ENCODE measurements at places on chromosomes 12 and 14. TPM values are rescaled to one million over a fixed set of nuclear protein-coding genes. Genes with fewer than 3 reads are reported as not detected.

DNA sequence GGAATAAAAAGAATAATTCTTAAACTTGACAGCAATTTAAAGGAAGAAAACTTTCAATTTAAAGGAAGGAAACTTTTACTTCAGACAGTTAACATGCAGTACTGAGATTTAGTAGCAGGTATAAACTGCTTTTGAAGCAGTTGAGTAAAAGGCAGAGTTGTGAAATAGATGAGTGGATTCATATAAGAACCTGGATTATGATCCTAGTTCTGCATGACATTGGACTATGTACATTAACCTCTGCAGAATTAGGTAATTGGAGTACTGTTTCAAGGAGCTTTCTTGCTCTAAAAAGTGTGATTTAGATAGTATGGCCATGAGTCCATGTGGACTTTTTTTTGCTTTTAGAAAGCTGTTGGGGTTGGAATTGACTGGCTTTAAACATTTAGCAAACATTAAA lies 29.7 kb downstream of the ATP2A2 start:
- no peak for DNase-seq

DNA sequence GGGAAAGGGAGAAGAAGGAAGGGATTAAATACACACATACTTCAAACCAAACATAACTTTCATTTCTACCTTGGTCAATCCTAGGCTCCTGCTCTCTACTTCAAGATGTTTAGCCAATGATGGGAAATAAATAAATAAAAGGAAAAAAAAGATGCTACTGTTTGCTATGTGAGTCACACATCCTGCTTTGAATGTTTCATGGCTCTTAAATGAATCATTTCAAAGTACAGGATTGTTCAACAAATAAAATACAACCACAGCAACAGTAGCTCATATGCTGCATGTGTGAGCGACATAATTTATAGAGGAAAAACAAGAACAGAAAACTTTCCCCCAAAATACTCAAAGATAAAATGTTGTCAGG lies 54.3 kb upstream of the NPFF start:
- DNase-seq, result no peak

The NGB gene
- polyA plus RNA-seq, result not detected

GRCh38 chr14:92964124-92965109 lies 41.5 kb downstream of the CHGA start:
- DNase-seq, result no peak

DNA sequence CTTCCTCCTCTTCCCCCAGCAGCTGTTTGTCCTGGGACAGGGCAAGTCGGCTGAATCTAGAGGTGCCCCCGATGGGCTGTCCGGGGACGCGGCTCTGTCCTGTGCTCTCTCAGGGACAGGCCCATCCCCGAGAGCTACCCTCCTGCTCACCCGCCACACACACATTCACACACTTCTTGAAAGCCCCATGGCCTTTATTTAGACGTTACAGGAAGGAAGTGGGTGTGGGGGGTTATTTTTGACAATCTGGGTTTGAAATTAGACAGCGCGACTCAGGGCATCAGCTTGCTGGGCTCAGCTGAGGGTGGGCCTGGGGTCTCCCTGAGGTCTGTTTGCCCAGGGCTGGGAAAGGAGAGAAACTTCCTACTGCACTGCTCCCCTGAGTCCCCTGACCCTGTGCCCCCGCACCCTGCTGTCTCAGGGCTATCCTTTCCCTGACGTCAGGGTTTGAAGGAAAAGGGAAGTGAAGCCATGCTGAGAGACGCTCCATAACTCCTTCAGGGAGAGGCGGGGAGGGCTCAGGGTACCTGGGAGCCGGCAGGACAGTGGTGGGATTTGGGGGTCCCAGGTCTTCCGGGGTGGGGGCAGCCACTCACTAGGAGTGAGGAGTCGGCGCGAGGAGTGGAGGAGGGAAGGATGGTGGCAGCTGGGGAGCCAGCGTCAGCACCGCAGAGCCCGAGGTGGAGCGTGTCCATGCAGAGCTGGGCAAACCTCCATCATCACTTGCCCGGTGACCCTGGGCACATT lies 8.1 kb downstream of the PTPN6 start:
- no peak for DNase-seq

GRCh38 chr12:79482323-79482722 lies 208.4 kb downstream of the PAWR start:
- no peak for DNase-seq

GRCh38 chr12:83388551-83388950 lies 701.8 kb downstream of the TMTC2 start:
- no peak for DNase-seq

GRCh38 chr14:65074449-65075150 lies 27.7 kb downstream of the MAX start:
- no peak for DNase-seq

The RNF212B gene
- polyA plus RNA-seq, result 0.59 TPM

- no peak for DNase-seq
Observed at GRCh38 chr14:23447361-23448350, 12.2 kb upstream of the MYH7 start.

DNA sequence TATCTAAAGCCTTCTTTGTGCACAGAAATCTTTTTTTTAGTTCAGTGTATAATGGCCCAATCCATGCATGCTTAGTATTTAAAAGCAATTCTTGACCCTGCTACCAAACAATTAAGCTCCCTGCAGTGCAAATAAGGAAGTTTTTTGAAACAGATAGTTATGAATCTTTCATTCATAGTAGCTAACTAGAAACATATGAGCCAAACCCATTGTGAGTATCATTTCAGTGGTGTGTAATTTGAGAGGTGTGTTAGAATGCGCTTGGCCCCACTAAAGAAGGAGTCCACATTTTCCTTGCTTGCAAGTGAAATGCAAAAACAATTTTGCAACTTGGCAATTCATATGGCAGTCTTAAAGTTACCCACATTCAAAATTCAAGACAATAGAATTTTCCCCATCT lies 14.4 kb downstream of the EPS8 start:
- no peak for DNase-seq

GRCh38 chr14:56135001-56135400 lies 16.8 kb downstream of the PELI2 start:
- DNase-seq, result no peak
